ENCODE measurements at places on chromosomes 1 and 21.
A peak's percentile ranks its signal among the peaks of the same experiment; 100 is the strongest.

- DNase-seq = no peak
These were observed 11.0 kb downstream of the AGTRAP start for GRCh38 chr1:11746795-11747487.

GRCh38 chr1:66433611-66434010, 100.3 kb upstream of the SGIP1 start:
- DNase-seq = no peak

- no peak for DNase-seq
These were observed 20.9 kb upstream of the SH3BGRL3 start for GRCh38 chr1:26259005-26259404.

DNA sequence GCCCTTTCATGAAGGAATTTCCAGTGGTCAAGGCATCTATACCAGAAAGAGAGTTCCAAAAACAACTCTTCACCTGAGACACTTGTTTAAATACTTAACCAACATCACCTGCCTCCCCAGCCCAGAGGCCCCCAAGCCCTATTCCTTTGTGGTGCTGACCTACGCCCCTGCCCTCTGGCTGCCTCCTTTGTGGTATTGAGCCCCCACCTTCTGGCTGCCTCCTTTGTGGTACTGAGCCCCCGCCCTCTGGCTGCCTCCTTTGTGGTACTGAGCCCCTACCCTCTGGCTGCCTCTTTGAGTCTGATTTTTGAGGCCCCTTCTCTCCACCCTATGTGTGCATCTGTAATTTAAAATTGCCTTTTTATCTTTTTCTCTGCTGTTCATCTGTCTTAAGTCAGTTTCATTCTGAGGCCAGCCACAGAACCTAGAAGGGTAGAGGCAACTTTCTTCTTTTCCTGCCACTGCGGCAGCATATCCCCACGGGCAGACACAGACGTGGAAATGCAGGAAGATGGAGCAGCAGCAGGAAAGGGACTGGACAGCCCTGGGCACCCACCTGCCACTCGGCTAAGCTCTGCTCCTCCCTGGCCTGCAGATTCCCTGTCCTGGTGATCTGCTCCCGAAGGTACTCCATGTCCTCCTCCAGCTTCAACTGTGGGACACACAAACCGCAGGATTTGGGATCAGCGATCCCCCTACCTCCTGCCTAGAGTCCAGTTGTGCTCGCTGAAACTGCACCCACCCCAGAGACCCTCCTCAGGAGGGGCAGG, 3.2 kb downstream of the TRIM17 start:
- no peak for DNase-seq

GRCh38 chr1:147833231-147833860, 69.2 kb upstream of the GJA8 start:
- no peak for DNase-seq

GRCh38 chr1:182875889-182876288, 36.7 kb downstream of the DHX9 start:
- no peak for DNase-seq

DNA sequence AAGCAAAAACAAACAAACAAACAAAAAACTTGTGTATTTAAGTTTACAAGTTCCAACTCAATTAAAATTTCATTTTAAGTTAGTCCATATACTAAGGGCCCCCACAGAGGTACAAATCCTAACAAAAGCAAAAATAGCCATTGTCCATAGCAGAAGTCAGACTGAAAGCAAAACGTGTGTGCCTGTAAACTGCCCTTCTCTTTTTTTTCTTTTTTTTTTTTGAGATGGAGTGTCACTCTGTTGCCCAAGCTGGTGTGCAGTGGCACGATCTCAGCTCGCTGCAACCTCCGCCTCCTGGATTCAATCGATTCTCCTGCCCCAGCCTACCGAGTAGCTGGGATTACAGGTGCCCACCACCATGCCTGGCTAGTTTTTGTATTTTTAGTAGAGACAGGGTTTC, 11.6 kb upstream of the IFNGR2 start:
- DNase-seq = no peak

GRCh38 chr1:12172042-12172851, 5.5 kb downstream of the TNFRSF1B start:
- no peak for DNase-seq

GRCh38 chr1:24541711-24542346, 14.1 kb upstream of the NCMAP start:
- DNase-seq = no peak

GRCh38 chr21:43937891-43938309, 72.9 kb downstream of the AGPAT3 start:
- DNase-seq = no peak

DNA sequence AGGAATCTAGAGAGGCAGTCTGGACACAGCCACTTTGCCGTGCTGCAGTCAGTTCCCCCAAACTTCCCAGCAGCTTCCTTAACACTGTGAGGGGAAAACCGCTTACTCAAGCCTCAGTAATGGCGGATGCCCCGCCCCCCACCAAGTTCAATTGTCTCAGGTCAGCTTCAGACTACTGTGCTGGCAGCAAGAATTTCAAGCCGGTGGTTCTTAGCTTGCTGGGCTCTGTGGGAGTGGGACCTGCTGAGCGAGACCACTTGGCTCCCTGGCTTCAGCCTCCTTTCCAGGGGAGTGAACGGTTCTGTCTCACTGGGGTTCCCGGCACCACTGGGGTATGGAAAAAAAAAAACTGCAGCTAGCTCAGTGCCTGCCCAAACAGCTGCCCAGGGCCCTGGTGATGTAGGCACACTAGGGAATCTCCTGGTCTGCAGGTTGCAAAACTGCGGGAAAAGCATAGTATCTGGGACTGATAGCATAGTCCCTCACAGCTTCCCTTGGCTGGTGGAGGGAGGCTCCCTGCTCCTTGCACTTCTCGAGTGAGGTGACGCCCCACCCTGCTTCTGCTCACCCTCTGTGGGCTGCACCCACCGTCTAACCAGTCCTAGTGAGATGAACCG, 23.7 kb upstream of the HFM1 start:
- DNase-seq = no peak

DNA sequence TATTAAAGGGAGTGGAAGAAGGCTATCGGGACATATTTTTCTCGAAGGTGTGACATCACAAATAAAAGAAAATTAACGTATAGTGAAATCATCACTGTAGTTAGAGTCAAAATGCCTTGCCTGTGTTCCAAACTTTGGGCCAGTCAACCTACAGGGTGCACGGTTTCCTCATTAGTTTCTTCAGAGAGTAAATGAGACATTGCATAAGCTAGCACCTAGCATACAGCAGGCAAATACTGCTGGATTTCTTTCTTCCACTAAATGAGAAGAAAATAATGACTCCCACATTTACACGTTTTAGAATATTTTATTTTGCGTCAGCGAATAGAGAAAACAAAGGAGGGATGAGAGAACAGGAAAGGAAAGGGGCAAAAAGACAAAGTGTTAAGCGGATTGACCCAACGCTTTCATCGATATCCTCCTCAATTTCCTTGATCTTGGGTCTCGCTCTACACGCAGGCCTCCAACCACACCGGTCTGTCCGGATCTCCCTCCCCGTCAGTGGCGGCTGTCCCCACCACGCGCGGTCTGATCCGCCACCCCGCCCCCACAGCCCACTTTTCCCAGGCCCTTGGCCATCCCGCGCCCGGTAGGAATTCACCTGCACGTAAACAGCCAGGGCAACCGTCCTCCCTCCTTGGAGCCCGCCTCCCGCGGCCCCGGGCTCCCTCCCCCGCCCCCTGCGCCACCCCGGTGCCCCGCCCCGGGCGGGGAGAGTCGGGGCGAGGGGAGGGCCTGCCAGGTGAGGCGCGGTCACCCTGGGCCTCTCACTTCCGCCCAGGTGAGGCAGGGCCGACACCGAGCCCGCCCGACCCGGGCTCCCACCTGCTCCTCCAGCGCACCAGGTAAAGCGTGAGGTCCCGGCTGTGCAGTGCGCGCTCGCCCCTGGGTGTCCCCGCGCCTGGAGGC, at the start of gene PATJ:
TSS of gene PATJ (plus strand) at position 770 of the 909 bp plus-strand sequence. CDS start 20,413 bp downstream, outside the sequence.
- no peak for DNase-seq

DNA sequence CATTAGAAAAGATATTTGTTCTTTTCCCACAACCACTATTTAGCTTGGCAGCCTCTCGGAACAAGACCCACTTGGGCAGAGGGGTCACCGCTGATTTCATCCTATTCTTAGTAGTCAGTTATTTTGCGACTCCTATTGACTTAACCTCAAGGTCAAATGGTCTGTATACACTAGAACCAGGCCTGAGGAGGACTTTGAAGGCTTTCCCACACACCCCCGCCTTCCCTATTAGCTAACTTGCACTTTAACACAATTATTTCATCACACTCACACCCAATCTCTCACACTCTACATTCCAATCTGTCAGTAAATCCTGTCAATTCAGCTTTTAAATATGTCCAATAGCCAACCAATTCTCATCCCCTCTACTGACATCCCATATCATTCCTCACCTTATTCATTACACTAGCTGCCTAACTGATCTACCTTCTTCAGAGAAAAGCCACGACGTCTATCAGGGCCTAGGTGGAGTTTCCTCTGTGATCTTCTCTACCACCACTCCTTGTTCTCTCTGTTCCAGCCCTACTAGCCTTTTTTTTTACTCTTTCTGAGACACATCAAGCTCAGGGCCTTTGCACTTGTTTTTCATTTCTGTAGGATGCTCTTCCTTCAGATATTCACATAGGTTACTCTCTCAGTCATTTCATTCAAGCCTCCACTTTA, 1.0 kb upstream of the NIBAN1 start:
- DNase-seq = no peak

GRCh38 chr1:186195377-186195931, 179.6 kb downstream of the TPR start:
- no peak for DNase-seq

DNA sequence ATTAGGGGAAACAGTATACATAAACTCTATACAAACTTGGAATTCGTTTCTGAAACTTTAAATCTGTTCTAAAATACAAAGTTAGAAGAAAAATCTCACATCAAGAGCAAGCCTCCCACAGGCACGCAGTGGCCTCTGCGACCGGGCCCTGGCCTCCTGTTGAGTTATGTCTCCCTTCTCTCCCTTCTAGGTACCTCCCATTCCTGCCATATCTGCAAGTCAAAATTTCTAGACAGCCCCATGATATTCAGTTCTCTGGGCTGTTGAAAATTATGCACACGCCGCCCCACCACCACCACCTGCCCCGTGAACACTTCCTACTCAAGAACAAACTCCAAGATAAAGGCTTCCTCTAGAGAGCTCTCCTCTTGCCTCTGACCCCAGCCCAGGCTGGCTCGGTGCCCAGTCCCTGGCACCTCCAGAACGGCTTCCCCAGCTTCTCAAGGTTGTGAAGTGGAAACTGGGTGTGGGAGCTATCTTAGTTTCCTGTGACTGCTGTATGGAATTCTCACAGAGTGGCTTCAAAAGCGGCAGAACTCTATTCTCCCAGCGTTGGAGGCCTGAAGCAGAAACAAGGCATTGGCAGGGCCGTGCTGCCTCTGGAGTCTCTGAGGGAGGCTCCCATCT, 37.7 kb upstream of the LRP8 start:
- no peak for DNase-seq

DNA sequence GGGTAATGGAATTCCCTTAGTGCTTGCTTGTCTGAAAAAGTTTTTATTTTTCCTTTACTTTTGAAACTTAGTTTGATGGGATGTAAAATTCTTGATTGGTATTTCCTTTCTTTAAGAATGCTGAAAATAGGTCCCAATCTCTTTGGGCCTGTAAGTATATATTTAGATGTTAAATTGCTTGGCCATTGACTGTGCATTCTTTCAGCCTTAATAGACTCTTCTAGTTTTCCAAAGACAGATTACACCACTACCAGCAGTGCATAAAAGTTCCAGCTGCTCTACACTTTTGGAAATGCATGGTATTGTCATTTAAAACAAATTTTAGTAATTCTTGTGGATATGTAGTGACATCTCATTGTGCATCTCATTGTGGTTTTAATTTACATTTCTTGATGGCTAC, 464.8 kb upstream of the USP24 start:
- DNase-seq = peak; percentile 72

GRCh38 chr1:163271535-163271934, 50.2 kb upstream of the NUF2 start:
- DNase-seq = no peak

DNA sequence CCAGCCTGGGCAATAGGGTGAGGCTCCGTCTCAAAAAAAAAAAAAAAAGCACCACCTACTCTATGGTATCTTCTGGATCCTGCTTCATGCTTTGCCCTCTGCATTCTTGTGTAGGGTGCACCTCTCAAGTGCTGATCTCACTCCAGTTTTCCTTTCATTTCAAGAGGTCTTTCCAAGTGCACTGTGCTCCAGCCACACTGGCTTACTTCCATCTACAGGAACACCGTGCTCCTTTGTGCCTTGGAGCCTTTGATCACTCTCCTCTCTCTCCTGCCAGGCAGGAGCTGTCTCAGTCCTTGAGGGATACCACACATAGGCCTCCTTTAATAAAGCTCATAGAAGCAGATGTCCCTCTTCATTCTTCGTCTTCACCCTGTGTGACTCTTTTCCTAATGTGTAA, 55.4 kb upstream of the GREM2 start:
- DNase-seq = no peak

DNA sequence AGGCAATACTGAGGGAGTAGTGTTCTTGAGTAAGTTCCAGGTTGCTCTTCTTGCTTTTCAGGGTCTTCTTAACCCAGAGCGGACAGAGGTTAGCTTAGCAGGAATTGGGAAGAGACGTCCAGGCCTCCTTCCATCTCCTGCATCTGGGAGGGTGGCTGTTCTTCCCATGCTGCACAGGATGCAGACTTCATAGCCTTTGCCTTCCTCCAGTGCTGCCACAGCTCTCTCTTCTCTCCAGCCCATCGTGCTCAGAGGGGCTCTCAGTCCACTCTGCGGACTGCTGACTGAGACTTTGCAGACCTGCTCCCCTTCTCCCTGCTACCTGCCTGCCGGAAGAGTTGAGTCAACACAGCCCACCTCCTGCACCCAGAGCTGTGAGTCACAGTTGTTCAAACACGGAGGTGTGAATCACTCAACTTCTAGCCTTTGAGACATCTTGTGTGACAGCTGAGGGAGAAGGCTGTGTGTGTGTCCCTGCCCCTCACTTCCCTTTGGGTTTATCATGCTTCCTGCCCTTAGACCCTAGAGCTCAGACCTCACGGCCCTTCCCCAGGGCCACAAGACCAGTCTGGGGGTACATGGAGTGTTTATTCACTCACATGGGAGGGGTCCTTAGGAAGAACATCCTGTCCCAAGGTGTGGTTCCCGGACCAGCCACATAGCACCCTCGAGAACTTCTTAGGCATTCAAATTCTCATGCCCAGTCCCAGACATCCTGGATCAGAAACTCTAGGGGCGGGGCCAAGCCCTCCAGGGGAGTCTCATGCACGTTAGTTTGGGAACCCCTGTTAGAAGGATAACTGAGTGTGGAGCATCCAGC, 158.3 kb upstream of the CACNA1E start:
- DNase-seq = no peak

GRCh38 chr1:1906185-1907097, 8.6 kb upstream of the CALML6 start:
- DNase-seq = no peak

DNA sequence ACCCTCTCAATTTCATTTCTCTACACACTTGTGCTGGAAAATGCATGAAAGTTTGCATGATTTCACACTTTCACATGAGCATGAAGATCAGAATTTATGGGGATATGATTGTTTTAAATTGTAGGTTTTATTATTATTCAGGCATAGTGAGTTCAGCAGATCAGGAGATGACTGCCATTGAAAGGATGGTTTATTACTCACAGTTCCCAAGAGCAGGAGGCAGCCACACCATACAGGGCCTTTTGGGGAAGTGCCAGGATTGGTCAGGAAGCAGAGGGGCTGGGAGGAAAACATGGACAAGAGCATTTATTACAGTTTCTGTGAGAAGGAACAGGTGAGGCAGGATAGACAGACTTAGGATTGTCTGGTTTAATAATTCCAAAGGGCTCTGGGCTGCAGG, 114.6 kb upstream of the KCNJ15 start:
- no peak for DNase-seq
